ENCODE measurements at places on chromosomes 5 and 9. TPM values are rescaled to one million over a fixed set of nuclear protein-coding genes. Genes with fewer than 3 reads are reported as not detected.

DNA sequence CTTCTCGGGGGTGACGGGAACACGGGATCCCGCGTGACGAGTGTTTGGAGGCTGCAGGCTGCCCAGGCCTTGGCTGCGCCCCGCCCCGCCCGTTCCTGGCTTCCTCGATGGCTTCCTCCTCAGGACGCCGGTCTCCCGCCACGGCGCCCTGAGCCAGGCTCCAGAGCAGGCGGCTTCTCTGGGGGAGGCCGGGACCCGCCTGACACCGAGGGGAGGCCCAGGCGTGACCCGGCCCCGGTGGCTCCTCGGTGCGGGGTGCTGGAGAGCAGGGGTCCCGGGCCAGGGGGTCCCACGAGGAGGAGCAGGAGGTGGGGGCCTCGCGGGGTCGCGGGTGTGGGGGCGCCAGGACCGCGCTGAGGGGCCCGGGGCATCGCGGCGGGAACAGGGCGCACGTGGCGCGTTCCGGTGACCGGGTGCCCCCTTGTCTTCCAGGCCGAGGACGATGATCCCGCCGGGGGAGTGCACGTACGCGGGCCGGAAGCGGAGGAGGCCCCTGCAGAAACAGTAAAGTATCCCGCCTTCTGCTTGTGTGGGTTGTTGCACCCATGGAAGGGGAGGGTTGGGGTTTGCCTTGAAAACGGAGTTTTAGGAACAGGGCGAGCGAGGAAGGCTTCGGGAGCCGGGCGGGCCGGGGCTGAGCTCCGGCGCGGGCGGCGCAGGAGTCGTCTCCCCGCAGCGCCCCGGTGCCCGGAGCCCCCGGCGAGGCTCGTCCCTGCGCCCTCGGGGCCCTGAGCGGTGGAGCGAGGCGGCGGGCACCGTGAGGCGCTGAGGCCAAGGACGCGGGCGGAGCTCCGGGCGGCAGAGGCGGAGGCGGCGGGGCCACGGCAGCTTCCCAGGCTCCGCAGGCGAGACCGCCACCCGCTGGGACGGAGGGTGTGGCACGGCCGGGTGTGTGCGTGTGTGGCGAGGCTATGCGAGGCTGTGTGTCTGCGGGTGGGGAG is 22.2 kb downstream of the AHRR start:
- DNase-seq = peak; percentile 62

DNA sequence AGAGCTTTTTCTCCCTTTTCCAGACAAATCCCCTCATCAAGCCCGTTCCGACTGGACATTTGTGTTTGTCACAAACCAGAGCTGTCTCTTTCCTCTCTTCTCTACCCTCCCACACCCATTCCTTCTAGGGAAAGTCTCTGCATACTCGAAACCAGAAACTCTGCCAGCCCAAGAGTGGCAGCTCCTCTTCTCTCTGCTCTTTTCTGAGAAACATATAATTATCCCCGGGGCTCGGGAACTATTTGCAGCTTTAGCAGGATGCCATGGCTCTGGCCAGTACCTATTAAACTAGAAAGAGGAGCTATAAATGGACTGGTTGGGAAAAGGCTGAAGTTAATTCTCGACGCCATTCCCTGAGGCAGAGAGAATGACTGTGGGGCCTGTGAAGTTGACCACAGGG is 82.6 kb downstream of the SH3PXD2B start:
- no peak for DNase-seq

DNA sequence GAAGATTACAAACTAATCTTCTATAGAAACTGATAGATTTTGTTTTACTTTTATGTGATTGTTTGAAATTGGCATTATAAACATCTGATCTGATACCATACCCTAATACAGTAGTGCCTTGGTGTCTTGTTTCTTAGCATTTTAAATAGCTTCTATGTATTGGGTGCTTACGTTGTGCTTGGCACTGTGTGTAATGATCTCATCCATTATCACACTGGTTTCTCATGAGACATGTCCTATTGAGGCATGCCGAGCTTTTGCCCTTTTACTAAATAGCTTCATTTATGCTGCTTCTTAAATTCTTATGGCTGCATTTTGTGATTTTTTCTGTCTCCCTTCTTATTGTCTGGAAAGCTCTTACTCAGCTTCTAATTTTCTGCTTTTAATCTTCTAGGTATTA is 48.2 kb upstream of the TLR4 start:
- DNase-seq = no peak

- no peak for DNase-seq
These were observed 139.8 kb upstream of the BASP1 start for GRCh38 chr5:17077440-17078233.

Gene STPG3
- total RNA-seq = not detected

All from fibroblast of lung (primary cell).